ENCODE measurements at places on chromosomes 2 and 18.
A peak's percentile ranks its signal among the peaks of the same experiment; 100 is the strongest.

DNA sequence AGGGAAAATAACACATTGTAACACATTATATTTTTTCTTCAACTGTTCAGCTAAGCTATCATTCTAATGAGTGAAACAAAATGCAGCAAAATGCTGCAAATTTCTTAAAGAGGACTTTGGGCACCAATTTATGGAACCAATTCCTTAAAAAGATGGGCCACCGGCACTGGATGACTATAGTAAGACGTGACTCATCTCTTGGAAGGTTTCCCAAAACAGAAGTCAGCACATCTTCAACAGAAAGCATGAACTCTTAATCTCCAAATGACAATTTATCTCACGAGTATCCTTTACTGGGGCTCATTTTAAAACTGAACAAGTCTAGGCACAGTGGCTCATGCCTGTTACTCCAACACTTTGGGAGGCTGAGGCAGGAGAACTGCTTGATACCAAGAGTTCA is 213.4 kb downstream of the CDH20 start:
- DNase-seq: no peak

DNA sequence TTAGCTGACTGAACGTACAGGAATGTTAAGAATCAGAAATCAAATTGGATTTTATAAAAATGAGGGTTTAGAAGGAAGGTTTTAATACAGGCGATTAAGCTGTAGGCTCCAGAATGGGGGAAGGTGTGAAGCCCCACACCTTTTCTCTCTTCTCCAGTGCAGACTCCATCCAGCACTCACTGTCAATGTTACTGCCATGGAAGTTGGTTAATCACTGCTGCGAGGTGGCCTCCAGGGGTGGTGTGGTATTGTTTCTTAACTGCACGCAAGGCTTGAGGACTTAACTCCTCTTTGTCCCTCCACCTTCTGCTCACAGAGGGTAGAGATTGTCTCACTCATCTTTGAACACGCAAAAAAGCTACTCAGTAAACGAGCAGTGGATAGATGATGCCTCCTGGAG is 26.9 kb upstream of the YWHAQ start:
- no peak for DNase-seq

GRCh38 chr2:29108225-29108624 is 7.0 kb upstream of the CLIP4 start:
- no peak for DNase-seq

GRCh38 chr2:148990968-148991367 is 47.5 kb upstream of the LYPD6B start:
- DNase-seq: no peak

DNA sequence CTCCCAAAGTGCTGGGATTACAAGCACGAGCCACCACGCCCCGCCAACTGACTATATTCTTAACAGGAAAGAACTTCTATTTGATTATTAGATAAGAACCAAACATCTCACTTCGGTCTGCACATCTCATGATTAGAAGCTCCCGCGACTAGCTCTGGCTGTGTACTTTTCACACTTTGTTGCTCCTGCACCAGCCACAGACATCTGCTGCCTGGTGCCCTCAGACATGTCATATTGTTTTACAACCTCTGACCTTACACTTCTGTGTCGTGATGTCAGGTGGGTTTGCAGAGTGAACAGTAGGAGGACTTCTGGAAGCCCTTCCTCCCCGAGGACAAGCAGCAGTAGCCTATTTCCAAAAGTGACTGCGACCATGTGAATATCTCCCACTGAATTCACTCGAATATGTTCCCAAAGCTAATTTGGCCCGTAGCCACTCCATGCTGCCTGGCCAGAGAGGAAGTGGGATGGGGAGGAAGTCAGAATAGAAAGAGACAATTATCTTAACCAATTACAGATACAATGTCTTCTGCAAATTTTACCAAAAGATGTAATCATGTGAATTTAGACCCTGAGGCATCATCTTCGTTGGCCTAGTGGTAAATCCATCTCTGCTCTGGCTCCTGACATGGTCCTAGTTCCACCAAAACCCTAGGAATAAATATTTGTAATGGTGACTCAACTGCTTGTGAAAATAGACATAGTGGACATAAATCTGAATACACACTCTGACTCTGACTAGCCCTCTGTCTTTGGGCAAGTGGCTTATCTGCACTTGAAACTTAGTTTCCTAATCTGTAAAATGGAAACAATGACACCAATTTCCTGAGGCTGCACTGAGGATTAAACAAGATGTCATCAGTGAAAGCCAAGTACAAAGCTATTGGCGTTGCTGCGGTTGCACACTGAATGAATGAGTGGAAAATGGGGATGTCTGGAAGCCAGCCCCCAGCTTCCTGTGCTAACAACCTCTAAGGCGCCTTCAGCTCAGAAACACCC is 406.1 kb downstream of the LRATD1 start:
- no peak for DNase-seq

DNA sequence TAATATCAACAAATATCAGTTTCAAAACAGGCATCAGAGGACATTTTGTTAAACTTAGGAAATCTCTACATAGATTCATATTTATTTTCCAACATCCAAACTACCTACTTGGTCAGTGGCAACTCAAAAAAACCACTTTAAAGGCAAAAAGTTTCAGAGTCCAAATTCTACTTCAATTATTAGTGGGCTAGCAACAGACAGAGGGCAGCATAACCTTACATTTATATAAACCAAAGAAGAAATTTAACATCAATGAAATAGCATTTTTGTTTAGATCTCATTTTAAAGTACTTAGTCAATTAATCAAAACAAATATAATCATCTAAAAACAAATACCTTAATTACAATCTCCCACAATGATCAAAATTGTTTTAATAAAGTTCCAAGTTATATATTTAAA is 33.3 kb downstream of the RTTN start:
- DNase-seq: no peak

- no peak for DNase-seq
Measured at GRCh38 chr2:66897181-66897580, 462.3 kb downstream of the MEIS1 start.

- no peak for DNase-seq
Measured at GRCh38 chr18:57014772-57015413, 132.0 kb upstream of the BOD1L2 start.

- DNase-seq: no peak
Measured at GRCh38 chr2:26590508-26590907, 50.7 kb downstream of the CIB4 start.

- peak; percentile 35 for DNase-seq
Measured at GRCh38 chr2:240931319-240931949, 25.3 kb downstream of the CROCC2 start.

DNA sequence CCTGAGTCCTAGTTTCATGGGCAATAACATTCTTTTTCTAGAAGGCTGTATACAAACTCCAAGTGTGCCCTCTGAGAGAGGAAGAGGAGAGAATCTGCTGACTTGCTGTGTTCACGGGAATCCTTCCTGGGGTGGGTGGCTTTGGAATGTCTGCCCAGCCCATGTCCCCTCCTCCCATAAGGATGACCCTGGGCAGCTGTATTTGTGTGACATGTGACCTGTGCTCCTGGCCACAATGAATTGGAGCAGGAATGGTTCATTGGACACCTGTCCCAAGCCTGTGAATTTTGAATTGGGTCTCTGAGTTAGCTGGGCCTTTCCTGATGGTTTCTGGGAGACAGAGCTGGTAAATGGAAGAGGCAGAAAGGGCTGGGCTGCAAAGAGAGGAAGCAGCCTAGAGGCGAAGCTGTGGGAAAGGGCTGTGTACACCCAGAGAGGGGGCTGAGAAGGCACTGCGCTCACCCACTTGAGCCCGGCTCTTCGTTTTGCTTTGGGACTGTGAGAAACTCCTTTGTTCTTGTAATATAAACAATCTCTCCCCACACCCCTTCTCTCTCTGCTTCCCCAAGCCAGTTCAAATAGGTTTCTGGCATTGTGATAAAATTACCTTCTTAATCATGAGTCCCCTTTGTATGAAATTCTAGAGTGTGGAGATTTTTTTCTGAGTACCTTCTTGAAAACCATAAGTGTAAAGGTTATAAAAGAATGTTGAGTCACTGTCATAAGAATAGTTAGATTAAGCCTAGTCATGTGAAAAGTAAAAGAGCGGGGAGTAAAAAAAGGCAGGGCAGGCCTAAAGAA is 49.8 kb downstream of the SLC4A5 start:
- no peak for DNase-seq

DNA sequence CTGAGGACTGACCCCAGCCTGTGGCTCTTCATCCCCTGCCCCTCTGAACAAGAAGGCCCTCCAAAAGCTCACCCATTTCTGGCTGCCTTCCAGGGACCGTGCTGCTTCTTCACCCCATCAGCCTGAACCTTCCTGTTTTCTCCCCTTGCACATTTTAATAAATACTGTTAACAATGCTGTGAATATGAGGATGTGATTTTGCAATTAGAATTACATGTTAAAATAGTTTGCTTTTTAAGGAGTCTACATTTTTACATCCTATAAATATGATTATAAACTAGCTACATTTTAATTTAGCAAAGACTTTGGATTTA is 4.0 kb downstream of the SNTG2 start:
- DNase-seq: no peak

GRCh38 chr2:178530625-178531142 is 50.4 kb downstream of the PLEKHA3 start:
- DNase-seq: no peak

- no peak for DNase-seq
Measured at GRCh38 chr2:157305723-157306110, 19.9 kb downstream of the ERMN start.

DNA sequence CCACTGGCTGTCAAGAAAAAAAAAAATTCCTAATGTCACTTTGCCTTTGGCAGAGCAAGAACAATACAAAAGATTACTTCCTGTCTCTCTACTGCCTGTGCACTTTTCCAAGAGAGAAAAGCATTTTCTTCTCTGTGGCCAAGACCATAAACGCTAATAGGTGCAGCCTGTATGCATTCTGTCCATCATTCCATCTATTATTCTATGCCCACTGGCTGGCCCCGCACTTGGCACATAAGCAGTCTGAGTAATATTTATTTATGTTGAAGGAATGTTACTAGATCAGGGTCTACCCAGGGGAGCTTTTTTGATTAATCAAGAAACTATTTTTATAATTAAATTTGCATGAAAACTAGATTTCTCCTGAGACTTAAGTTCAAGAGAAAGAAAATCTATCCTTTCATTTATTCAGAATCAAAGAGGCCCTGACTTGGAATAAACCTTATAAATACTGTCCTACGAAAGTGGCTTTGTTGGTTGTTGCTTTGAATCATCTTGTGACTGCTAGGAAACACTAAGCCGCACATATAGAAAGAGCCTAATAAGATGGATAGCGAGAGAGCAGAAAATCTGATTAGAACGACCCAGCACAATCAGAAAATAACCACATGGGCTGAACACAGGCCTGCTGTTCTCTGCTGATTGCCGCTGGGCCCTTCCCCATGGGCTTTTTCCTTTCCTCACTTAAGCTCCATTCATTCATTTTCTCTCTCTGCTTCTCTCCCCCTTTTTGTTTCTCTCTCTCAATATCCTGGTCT is 59.4 kb downstream of the MMADHC start:
- DNase-seq: no peak

GRCh38 chr2:46196871-46197462 is 100.2 kb upstream of the EPAS1 start:
- DNase-seq: no peak

DNA sequence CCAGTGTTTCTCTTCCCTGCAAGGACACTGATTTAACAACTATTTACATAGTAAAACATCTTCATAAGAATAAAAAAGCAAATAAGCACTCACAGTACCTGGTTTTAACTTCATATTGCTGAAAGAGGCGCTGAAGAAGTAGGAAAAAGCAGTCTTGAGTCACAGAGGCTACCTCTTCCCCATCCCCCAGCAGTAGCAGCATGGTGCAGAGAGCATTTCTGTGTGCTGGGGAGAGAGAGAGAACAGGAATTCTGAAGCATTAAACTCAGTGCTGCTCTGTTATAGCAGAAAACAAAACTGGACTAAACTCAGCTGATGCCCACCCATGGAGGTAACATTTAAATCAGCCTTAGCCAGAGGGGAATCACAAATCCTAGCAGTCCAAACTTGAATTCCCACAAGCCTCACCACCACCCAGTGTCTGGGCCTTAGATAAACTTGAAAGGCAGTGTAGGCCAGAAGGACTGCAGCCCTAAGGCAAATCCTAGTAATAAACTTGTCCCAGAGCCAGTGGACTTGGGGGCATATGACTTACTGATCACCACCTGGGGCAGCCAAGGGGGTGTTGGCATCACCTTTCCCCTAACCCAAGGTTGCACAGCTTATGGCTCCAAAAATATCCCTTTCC is 321.8 kb upstream of the CWC22 start:
- no peak for DNase-seq

DNA sequence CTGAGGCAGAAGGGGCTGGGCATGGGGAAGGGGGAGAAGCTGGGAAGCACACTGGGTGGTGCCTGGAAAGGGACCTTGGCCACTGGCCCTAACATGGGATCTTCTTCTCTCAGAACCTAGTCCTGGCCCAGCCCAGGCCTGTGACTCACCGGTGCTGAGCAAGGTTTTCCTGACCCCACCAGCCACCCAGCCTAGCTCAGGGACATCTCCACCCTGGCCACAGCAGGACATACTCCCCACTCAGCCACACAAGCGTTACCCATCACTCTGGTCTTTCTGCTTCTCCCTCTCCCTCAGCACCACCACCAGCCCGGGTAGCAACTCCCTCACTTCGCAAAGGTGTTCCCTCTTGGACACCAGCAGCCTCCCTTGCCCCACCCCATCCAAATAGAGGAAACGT is 22.8 kb downstream of the TNS1 start:
- DNase-seq: no peak

- DNase-seq: no peak
Measured at GRCh38 chr2:140454717-140455116, 1674.5 kb upstream of the NXPH2 start.

- DNase-seq: no peak
Measured at GRCh38 chr2:223500709-223501108, 101.5 kb downstream of the SCG2 start.

- DNase-seq: no peak
Measured at GRCh38 chr2:151333083-151333482, 24.3 kb upstream of the TNFAIP6 start.

DNA sequence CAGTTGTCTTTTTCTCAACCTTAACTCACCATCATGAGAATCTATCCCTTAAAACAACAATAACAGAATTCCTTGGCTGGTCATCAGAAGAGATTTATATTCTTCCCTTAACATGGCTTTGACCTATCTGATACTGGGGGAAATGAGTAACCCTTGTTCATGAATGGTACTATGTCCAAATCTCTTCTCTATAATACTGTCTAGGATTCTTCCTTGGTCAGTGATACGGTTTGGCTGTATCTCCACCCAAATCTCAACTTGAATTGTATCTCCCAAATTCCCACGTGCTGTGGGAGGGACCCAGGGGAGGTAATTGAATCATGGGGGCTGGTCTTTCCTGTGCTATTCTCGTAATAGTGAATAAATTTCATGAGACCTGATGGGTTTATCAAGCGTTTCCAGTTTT is 282.0 kb upstream of the SIX2 start:
- DNase-seq: no peak

GRCh38 chr2:78077633-78078032 is 555.5 kb upstream of the LRRTM4 start:
- no peak for DNase-seq

GRCh38 chr2:174971868-174972781 is 33.1 kb downstream of the CHN1 start:
- no peak for DNase-seq

DNA sequence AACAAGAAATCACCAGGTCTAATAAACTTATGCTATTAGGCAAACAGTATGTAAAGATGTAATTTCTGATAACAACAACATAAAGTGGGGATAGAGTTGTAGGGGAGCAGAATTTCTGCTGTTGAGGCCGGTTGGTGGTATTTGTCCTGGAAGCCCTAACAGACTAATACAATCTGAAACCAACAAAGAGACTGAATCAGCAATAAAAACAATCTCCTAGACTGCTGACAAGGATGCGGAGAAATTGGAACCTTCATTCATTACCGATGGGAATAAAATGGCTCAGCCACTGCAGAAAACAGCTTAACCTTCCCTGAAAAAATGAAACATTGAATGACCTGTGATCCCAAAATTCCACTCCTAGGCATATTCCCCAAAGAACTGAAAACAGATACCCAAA is 88.7 kb downstream of the GYPC start:
- no peak for DNase-seq
